Immature natural killer cell (primary cell): ENCODE measurements at places on chromosomes 11 and 22.

DNA sequence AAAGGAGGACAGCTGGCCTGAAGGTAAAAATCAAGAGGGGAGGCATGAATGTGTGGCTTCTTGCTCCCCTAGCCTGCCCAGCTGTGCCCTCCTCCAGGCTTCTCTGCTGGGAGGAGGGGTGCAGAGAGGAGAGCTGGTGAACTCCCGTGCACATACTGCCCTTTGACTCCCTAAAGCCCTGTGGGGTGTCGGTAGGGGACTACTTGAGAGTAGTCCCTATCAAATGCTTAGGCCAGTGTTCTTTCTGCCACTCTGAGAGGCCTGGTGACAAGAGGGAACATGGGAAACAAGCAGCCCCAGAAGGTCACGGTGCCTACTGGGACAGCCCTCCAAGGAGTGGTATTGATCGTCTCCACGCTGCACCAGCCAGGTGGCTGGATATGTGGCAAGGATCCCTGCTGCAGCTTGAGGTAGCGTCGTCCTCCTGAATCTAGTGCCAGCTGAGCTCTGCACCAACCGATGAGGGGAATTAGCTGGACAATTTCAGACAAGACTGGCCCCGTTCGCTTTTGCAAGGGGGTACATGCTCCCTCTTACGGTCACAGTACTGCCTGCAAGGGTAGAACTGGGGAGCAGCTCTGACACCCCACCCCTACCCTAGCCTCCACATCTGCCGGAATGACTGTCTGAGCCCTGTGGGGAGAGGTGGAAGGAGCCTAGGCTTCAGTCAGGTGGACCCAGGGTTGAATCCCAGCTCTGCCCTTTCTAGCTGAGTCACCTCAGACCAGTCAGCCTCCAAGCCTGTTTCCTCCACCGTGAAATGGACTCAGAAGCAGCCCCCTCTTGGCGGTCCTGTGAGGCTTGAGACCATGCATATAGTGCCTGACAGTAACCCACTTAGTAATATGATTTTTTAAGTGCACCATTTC lies 17.1 kb upstream of the C11orf96 start:
- no peak for DNase-seq
- no peaks in the 10 kb centered on the region for H3K27me3 ChIP-seq
- H3K4me3 ChIP-seq = no peak overlapping the region
- peaks cover 16% of the 10 kb centered on the region for H3K36me3 ChIP-seq

DNA sequence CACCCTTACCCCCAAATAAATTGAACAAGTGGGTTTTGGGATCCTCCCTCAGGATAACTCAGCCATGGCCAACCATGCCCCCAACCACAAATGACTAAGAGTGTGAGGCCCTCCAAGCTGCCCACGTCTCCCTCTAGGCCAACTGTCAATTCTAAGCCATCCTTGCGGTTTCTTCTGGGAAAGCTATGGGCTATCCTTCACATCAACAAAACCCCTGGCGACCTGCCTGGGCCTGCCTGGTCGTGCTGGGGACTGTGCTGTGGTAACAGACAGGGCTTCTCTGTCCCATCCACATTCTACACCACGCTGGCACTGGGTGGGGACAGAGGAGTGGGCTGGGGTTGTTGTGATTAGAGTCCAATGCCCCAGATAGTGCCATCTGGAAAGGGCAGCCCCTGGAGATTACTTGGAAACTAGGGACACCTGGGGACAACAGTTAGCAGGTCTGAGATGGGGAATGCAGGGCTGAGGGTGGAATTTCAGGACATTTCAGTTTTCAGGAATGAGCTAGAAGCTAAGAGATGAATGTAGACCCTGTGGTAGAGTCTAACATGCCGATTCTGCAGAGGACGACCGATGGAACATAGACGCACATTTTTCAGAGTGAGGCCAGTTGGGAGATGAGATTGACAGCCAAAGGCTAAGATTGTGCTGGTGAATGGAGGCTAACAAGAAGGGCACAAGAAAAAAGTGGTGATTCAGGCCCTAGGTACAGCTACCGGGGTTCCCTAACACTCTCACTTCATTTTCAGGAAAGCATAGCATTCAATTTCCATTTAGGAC lies 131.9 kb downstream of the RASSF10 start:
- DNase-seq = no peak
- no peak overlapping the region for H3K27ac ChIP-seq
- no peaks in the 10 kb centered on the region for H3K4me1 ChIP-seq
- peaks cover 3% of the 10 kb centered on the region for H3K36me3 ChIP-seq

GRCh38 chr22:37018086-37018814 lies 997 bp downstream of the TST start:
- H3K4me1 ChIP-seq = peaks cover 27% of the 10 kb centered on the region
- DNase-seq = no peak
- no peaks in the 10 kb centered on the region for H3K27me3 ChIP-seq
- H3K36me3 ChIP-seq = no peaks in the 10 kb centered on the region
- H3K27ac ChIP-seq = peak overlapping the region; percentile 80
- H3K4me3 ChIP-seq = peak overlapping the region; percentile 79

GRCh38 chr11:103112364-103112763 lies 3.1 kb downstream of the DYNC2H1 start:
- H3K4me3 ChIP-seq = no peak overlapping the region
- DNase-seq = no peak
- H3K27me3 ChIP-seq = peaks cover 13% of the 10 kb centered on the region
- peaks cover 12% of the 10 kb centered on the region for H3K4me1 ChIP-seq
- H3K36me3 ChIP-seq = no peaks in the 10 kb centered on the region
- no peak overlapping the region for H3K27ac ChIP-seq

- no peak overlapping the region for H3K4me3 ChIP-seq
- no peaks in the 10 kb centered on the region for H3K4me1 ChIP-seq
- H3K27me3 ChIP-seq = no peaks in the 10 kb centered on the region
- no peak overlapping the region for H3K27ac ChIP-seq
- peaks cover 7% of the 10 kb centered on the region for H3K36me3 ChIP-seq
Observed at GRCh38 chr11:12186701-12187100, 76.3 kb downstream of the MICAL2 start.

GRCh38 chr22:17966403-17966717 lies 58.0 kb downstream of the MICAL3 start:
- H3K36me3 ChIP-seq = no peaks in the 10 kb centered on the region
- H3K27ac ChIP-seq = no peak overlapping the region
- H3K27me3 ChIP-seq = no peaks in the 10 kb centered on the region
- H3K4me1 ChIP-seq = no peaks in the 10 kb centered on the region
- DNase-seq = no peak

DNA sequence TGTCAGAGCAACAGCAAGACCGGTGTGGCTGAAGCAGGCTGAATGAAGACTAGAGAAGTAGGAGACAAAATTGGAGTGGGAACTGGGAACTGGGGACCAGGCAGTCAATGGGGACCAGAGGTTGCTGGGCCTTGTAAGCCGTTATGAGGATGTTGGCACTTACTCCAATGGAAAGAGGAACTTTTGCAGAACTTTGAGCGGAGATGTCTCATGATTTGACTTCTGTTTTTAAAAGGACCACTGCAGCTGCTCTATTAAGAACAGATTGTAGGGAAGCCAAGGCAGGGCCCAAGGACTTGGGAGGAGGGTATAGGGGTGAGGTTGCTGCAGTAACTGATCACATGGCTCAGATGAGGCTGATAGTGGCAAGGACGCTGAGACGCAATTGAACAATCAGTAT lies 34.2 kb downstream of the IL18 start:
- H3K27me3 ChIP-seq = no peaks in the 10 kb centered on the region
- H3K27ac ChIP-seq = no peak overlapping the region
- peaks cover 5% of the 10 kb centered on the region for H3K36me3 ChIP-seq
- peaks cover 17% of the 10 kb centered on the region for H3K4me1 ChIP-seq
- no peak for DNase-seq
